Stimulated activated CD4-positive, alpha-beta T cell treated with anti-CD3 and anti-CD28 coated beads, Interleukin-1b, Interleukin-23, amount 100 ng/mL, for 1 hour (primary cell): ENCODE measurements at places on chromosomes 4 and X.

DNA sequence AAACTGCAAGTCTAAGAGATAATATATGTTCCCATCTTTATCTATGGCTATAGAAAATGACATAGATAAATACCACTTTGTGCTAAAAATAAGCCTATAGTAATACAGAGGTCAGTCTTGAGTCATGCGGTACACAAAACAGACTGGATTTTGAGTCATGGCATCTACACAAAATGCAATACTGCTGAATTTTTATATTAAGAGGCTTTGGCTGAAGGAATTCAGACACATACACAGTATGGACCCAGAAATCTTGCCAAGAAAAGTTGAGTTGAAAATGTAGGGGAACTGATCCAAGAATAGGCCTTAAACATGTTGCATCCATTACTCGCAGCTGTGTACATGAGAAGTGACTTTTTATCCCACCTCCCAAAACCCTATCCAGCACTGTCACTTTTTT, 184.4 kb downstream of the TENM3 start:
- DNase-seq, result no peak

DNA sequence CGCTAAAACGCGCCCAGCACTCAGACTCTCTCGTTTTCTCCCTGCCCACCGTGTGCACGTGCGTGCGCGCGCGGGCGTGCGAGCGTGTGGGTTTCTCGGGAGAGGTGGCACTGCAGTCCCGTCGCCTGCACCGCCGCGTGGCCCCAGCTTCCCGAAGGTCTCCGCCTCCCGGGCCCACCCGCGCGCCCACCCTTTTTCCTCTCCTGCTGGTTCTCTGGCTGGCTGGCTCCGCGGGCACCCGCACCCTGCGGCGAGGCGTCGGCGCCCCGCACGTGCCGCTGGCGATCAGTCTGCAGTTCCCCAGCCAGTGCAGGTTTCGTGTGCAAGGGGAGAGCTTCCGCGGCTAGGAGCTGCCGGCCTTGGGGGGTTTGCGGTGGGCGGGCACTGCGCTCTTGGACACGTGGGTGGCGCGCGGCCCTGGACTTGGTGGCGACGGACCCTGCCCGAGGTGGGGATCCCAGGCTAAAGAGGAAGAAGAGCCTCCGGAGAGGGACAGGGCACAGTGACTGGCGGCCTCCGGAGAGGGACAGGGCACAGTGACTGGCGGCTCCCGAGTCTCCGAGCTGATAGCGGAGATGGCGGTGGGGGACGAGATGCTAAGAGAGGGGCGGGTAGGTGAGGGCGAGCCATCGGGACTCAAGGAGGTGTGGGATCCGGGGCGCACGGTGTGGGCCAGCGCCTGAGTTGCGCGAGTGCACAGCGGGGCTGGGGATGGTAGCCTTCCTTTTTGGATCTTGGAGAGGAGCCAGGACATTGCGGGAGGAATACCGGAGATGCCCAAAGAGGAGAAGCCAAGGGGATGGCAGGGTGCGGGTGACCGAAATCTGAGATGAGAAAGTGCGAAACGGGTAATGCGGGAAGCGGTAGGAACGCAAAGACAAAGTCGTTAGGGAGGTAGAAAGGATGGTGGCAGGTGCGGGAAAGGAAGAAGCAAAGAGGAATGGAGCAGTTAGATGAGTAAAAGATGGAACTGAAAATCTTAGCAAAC, at the start of gene FAM184B:
TSS of gene FAM184B (minus strand) at position 322 of the 988 bp plus-strand sequence. CDS start 322 bp downstream, outside the sequence.
- DNase-seq, result no peak

GRCh38 chr4:105179539-105180401, 33.1 kb downstream of the TET2 start:
- DNase-seq, result no peak

GRCh38 chr4:101400096-101400495, 52.8 kb upstream of the PPP3CA start:
- no peak for DNase-seq

GRCh38 chr4:5638976-5639375, 69.4 kb downstream of the EVC2 start:
- no peak for DNase-seq

- DNase-seq, result no peak
Observed at GRCh38 chr4:6322761-6323566, 53.3 kb downstream of the WFS1 start.

DNA sequence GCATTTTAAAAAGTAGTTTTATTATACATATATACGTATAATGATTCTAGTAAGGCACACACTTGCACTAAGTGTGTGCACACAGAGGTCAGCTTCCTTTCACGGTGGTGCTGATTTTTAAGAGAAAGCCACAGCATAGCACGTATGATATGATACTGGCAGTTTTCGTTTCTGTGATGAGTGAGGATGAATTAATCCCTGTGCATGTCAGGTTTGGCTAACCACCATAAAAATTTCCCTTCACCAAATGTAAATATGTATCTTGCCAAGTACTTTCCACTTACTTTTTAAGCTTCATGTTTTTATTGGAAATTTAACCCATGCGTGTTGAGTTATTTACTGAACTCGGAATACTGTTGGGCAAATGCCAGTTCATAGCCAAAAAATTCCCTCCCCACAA, 84.6 kb downstream of the SYNPO2 start:
- DNase-seq, result no peak

GRCh38 chr4:1241466-1241935, 7.4 kb downstream of the CTBP1 start:
- DNase-seq, result no peak

DNA sequence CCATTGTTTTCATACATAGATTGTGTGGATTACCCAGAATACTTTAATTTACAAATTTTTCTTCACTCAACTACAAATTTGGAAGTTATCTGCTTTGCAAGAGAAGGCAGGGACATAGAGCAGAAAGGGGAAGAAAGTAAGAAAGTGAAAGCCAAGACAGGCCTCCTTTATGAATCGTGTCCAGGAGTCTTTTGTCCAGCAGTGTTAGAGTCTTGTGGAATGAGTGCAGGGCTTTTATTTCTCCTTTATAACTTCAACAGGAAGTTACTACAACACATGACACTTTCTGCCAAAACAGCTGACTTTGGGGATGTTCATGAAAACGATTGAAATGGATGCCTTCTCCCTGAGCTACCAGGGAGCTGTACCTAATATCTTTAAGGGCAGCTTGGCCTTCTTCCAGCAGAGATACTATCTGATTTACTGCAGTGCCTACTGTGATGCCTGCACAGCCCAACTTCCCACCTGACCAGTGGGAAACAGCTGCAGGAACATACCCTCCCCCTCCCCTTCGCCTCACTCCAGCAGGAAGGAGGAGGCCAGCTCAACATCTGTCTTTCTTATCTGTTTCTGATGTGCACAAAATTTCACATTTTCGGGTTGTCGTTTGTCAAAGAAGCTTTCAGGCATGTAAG, 557.7 kb upstream of the SLIT2 start:
- no peak for DNase-seq

- DNase-seq, result no peak
Observed at GRCh38 chr4:64614276-64614675, 205.0 kb upstream of the TECRL start.

DNA sequence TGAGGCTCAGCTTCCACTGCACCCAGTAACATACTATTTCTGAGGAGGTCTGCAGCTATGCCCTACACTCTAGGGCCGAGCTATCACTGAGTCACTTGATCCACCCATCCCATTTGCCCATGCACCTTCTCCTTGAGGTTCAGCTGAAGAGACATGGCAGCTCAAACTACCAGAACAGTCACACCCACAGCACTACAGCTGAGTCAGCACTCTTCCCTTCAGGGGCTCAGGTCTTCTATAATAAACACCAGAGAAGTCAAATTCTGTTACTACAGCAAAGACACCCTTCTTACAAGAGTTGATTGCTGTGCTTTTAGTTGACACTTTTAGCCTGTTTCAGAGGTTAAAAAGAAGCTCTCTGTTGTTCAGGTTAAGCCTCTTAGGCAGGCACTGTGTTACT, 1696.4 kb upstream of the ADGRL3 start:
- DNase-seq, result no peak

GRCh38 chrX:150602743-150603142, 34.3 kb downstream of the MTM1 start:
- DNase-seq, result no peak

- no peak for DNase-seq
Observed at GRCh38 chr4:78984593-78984992, 45.4 kb upstream of the PAQR3 start.

GRCh38 chr4:77073106-77073809, 2.5 kb downstream of the CCNI start:
- no peak for DNase-seq

- no peak for DNase-seq
Observed at GRCh38 chr4:33882246-33882990, 2361.9 kb downstream of the ARAP2 start.

- DNase-seq, result no peak
Observed at GRCh38 chr4:128371001-128371777, 83.6 kb upstream of the PGRMC2 start.

DNA sequence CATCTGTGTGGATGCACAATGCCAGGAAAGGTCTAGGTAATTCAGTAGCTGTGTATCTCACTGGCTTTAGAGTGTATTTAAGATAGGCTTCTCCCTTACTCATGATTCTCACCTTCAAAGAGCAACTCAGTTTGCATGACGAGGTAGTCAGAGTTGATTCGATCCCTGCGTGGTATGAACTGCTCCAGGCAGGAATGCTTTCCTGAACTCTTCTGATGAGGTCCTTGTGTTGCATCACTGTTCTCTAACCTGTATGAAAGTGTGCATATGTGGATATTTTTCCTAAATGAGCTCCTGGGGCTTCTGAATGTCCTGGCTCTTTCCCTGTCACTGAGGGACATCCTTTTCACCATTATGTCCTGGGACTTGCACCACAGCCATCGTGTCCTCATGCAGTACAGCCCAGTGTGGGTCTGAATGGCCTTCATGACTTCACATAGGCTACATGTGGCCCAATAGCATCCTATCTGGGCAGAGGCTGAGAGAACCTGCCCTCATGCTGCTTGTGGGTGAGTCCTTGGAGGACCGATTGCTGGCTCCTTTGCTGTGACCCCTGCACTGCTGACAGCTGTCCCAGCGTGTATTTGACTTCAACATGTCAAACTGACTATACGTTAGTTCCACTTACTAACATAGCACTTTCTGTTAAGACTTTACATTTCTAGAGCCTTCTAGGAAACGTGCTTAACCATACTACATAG, 65.3 kb upstream of the WDR1 start:
- DNase-seq, result no peak

DNA sequence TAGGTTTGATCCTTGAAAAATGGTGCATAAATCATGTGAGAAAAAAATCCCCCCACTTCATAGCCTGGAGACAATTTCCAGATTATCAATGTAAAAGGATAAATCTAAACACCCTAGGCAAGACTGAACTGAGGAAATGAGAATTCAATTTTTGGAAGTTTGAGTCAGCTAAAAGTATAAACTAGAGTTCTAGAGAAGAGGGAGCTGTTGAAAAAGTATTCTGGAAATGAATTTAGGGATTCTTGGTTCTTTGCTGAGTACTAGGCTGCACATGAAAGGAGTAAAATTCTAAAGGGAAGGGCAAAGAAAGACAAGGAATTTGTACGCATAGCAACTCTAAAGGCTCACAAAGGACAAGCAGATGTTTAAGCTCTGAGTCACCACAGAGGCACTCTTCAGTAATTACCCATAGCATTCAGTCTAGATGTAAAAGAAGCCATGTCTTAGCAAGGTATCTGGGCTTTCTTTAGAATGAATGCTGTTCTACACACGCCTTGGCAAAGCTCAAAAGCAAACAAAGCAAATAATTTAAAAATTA, 896.5 kb downstream of the PDHA2 start:
- DNase-seq, result no peak

DNA sequence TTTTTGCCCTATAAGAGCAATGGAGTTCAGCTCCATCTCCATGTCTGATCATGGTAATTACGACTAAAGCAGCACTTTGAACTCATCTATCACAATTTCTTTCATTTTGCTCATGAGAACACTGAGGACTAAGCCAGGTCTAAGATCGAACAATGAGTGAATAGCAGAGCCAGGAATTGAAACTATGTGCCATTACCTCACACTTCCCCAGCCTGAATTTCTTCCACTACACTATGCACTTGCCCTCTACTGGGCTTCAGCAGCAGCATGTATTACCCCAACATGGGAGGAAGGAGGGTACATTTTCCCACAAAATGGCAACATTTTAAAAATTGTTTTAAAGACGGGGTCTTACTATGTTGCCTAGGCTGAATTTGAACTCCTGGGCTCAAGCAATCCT, 274.7 kb upstream of the FGF13 start:
- DNase-seq, result no peak

GRCh38 chr4:9927341-9928007, 93.8 kb downstream of the SLC2A9 start:
- no peak for DNase-seq

- DNase-seq, result no peak
Observed at GRCh38 chrX:46407753-46408130, 137.5 kb downstream of the ZNF674 start.

GRCh38 chr4:53967986-53968385, 96.4 kb downstream of the CHIC2 start:
- no peak for DNase-seq

- DNase-seq, result no peak
Observed at GRCh38 chr4:184487503-184487902, 13.2 kb upstream of the IRF2 start.

GRCh38 chr4:152344001-152344400, 191.9 kb downstream of the FBXW7 start:
- DNase-seq, result no peak

- no peak for DNase-seq
Observed at GRCh38 chrX:43840265-43840664, 42.0 kb downstream of the MAOB start.

- no peak for DNase-seq
Observed at GRCh38 chrX:113539599-113540356, 699.1 kb upstream of the AMOT start.

DNA sequence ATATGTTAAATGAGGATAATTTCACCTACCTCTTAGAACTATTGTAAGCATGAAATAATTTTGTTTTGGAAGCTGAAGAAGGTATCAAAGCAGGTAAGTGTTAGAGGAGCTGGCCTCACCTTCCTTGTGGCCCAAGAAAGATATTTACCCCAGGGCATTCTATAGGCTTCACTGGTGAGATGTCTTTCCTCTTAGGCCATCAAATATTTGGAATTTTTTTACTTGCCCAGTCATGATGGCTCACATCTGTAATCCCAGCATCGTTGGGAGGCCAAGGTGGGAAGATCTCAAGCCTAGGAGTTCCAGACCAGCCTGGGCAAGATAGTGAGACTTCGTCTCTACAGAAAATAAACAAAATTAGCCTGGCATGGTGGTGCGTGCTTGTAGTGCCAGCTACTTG, 6.1 kb upstream of the SMS start:
- DNase-seq, result no peak

DNA sequence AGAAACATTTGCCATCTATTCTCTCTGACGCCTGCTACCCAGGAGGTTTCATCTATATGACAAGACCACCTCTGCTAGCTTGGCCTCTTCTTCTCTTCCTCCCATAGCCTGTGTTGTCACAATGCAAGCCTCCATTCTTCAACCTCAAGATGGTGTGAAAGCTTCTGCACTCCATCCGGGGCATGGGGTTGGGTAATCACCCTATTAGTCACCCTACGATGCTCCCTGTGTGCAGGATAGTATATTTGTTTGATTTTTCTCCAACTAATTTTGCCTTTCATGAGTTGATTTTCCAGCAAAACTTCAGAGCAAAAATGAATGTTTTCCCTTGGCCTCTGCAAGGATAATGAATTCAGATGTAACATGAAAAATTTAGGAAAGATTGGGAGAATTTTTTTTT, 128.0 kb upstream of the STS start:
- DNase-seq, result no peak
